NCI-H774 (cell line): ENCODE measurements at places on chromosomes 7 and 10.
A peak's percentile ranks its signal among the peaks of the same experiment; 100 is the strongest.

DNA sequence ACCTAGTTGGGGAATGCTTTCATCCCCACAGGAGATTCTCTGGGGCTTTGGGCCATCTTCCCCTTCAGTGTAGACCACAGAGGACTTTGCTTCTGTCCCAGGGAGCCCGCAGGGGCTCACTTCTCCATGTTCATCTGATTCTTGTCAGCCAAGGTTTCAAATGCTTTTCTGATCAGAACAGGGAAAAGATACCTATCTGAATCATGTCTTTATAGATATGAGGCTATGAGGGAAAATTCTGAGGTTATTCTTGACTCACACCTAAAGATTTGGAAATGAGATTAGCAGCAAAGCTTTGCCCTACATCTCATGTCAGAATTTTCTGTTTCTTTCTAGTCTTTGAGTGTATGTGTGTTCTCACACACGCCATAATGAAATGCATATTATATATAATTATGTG is 53.3 kb downstream of the FIGNL1 start:
- DNase-seq = no peak

DNA sequence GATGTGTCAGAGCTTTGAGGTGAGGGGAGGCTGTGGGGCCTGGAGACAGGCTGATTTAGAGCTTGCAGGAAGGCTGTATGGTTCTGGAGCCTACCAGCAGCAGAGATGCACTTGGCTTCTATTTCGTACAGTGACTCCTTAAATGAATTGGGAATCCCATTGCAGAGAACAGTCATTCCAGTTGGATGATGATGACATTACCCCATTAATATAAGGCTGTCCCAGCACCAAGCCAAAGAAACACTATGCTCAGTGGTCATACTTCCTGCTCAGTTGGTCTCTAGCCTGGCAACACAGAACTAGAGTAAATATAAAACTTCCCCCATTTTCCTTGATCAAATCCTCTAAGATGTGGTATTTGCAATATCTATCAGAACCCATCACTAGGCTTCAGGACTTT is 5.7 kb upstream of the CLEC5A start:
- no peak for DNase-seq

- no peak for DNase-seq
These were observed 66.1 kb downstream of the CREM start for GRCh38 chr10:35192645-35193249.

GRCh38 chr7:155928583-155928982 is 116.3 kb upstream of the SHH start:
- no peak for DNase-seq

DNA sequence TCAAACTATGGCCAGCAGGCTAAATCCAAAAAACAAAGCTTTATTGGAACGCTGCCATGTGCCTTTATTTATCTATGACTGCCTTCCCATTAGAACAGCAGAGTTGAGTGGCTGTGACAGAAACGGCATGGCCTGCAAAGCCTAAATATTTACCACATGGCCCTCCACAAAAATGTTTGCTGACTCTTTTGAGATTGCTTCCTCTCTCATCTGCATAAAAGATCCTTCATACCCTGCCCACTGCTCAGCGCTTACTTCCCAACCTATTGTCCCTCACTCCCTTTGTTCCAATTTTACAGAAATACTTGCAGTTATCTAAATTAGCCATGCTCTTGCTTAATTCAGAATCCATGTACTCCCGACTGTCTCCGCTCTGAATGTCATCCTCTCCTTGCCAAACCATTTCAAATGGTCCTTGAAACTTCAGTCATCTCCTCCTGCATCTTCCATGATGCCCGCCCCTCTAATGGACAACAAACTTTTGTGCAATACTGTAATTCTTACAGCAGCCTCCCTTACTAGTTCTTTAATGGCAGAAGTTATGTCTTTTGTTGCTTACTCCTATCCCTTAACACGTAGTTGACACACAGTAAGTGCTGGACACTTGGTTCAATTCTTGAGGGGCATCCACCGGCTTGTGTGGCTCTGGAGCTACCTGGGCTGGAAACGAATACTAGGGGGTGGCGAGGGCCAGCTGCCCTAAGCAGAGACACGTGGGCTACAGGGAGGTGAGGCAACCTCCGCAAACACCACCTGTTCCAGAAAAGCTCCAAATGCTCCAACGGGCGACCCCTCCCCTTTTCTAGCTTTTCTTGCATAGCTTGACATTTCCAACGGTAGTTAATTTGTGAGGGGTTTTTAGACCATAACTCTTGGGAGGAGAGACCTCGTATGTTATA is 832 bp downstream of the XRCC2 start:
- DNase-seq = peak; percentile 76

- DNase-seq = no peak
These were observed 169.3 kb downstream of the FAM107B start for GRCh38 chr10:14605231-14605925.

- DNase-seq = no peak
These were observed 1.6 kb upstream of the CRPPA start for GRCh38 chr7:16422917-16423316.

DNA sequence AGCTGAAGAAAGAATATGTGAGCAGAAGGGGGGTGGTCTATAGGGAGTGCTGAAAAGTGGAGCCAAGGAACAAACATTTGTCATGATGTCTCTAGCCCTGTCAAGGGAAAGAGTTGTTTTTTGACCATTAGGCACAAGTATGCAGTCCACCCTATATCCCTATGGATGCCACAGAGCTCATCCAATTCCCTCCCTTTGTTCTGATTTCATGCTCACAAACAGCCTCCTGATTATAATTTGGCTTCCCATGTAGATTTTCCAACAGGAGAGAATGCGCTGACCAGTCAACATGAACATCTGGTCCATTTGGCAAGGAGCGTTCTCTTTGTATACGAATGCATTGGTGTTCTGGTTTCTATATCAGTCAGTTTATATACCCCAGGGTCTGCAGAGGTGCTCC is 12.1 kb upstream of the CEP41 start:
- DNase-seq = no peak

DNA sequence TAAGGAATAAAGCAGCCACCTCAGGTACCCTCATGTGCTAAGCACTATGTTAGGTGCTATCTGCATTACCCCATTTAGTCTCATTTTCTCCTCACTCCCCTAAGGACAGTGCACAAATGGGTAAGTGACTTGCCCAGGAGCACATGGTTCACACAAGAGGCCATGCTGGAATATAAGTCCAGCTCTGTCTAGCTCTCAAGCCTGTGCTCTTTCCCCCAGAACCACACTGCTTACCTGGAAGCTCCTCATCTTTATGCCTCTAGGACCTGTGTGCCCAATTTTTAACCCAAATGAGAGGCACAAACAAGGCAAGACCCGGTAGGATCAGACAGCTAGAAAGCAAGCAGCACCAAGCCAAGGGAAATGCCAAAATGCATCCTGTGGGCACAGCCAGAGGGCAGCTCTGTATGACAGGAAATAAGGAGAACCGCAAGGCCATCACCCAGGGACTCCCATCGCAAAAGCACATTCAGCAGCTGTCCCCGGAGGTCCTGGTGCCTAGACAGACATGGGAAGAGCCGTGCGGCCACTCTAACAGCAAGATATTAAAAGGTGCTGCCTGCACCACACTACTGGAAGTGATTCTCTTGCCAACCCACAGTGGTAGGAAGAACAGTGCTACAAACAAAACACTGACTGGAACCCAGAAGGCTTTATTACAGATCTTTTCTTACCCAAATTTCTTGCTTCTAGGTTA is 88.1 kb downstream of the GSAP start:
- DNase-seq = no peak

DNA sequence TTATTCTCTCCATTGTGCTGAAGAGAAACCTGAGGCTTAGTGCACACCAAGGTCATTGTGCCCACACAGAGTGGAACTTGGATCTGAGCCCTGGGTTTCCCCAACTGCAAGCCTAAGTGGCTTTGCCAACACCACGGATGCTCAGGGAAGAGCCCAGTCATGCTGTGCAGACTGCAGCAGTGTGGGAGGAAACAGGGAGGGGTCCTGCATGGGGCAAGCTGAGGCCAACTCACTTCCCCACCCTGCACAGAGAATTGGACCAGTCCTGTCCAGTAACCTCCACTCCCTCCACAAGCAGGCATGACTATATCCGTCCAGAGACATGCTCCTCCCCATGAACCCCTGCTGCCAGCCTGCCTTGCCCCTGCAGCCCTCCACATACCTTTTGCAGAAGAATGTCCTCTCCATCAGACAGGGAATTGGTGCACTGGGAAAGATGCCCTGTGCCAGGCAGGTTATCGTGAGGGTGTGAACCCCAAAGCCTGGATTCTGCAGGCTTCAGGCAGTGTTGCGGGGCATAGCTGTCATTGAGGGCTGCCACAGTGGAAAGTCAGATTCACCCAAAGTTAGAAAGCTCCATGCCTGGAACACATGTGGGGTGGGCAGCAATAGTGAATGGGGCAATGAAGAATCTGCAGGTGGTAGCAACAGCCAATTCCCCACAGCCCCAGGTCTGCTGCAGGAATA is 44.9 kb downstream of the DRGX start:
- DNase-seq = no peak
